ENCODE measurements at places on chromosomes 7 and 10.

DNA sequence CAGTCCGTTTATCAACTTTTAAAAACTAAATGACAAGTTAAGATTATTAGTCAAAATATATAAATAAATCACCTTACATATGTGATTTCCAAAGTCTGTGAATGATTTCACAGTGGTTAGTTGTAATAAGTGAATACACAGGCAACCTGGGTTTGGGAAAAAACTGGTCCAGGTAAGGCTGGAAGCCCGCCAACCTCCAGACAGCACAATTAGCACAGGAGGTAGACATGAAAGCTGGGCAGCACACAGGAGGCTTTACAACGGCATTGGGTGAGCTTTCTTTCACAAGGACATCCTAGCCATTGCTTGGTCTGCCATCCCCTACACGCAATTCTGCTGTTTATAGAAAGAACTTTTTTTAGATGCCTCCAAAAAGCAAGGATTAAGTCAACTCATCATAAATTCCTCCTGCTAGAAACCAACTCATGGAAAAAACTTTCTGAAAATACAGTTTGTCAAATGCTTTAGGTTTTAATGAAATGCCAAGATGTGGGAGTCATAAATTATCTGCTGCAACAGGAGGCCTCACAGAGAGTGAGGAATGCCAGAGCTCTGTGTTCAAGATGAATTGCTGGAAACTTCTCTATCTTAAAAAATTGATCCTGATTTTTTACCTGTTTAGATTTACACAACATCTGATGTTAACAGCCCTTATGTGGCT is 346.8 kb upstream of the NFE2L3 start:
- no peak for DNase-seq

GRCh38 chr7:157528785-157529341 is 192.1 kb downstream of the DNAJB6 start:
- DNase-seq: no peak

DNA sequence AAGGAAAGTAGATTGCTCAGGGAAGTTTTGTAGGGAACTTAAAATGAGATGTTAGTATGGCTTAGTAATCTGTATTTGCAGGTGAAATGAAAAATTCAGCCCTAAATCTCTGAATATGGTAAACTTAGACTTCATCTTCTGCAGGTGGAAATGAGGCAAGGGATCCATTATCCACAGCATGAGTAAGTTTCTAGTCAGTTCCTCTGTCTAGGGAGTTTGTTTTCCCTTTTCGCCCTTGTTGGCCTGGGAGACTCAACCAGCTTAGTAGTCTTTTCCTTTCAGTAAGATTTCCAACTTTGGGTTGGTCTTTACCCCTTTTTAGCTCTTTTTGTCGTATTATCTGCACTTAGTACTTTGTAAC is 65.6 kb downstream of the ZEB1 start:
- no peak for DNase-seq

DNA sequence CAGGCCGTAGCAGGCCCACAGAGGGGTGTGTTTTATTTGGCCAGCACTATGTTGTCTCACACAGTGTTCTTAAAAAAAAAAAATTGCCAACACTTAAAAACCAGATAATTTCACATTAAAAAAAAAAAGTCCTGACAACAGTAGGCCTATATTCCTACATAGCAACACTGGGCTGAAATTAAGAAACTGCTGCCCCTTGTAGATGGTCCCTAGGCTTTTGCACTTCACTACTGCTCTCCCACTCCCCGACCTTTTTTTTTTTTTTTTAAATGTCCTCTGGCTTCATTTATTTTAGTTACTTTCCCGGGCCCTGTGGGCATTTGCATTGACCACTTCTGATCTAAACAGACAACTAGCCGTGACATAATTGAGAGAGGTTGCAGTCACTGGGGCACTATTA is 36.0 kb downstream of the SPAG6 start:
- DNase-seq: no peak

DNA sequence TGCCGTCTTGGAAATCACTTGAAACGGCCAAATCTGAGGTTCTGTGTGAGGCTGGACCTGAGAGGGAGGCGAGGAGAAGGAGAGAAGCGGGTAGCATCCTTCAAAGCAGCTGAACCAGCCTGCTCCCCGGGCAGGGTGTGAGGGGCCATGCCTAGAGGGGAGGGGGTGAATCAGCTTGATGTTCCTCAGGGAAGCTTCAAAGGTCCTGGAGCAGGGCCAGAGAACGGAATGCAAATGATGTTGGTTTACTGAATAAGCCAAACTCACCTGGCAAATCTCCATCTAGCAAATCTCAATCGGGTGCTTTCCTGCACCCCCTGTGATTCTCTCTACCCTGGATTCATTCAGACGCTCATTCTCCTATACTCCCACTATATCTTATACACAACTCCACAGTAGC is 226.9 kb downstream of the WDR11 start:
- DNase-seq: no peak

DNA sequence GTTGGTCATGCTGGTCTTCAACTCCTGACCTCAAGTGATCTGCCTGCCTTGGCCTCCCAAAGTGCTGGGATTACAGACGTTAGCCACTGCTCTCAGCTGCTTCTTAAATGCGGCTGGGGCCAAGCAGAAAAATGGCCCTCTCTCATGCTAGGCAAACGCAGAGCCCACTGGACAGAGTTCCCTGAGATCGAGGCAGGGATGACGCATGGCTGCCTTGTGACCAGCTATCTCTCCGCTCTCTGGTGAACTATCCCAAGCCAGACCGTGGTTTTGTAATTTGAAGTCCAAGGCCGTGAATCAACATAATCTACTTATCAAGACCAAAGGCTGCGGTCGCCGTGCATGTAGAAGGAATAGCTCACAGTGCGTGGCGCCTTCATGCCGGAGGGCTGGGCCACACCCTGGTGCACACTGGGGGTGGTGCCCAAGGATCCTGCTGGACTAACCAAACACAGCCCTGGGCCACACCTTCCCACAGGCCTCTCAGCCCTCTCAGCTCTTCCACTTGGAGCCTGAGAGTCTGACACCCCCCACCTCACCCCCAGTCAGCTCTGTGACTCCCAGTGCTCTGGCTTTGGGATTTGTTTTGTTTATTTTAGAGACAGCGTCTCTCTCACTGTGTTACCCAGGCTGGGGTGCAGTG is 88.1 kb upstream of the CUX1 start:
- no peak for DNase-seq

DNA sequence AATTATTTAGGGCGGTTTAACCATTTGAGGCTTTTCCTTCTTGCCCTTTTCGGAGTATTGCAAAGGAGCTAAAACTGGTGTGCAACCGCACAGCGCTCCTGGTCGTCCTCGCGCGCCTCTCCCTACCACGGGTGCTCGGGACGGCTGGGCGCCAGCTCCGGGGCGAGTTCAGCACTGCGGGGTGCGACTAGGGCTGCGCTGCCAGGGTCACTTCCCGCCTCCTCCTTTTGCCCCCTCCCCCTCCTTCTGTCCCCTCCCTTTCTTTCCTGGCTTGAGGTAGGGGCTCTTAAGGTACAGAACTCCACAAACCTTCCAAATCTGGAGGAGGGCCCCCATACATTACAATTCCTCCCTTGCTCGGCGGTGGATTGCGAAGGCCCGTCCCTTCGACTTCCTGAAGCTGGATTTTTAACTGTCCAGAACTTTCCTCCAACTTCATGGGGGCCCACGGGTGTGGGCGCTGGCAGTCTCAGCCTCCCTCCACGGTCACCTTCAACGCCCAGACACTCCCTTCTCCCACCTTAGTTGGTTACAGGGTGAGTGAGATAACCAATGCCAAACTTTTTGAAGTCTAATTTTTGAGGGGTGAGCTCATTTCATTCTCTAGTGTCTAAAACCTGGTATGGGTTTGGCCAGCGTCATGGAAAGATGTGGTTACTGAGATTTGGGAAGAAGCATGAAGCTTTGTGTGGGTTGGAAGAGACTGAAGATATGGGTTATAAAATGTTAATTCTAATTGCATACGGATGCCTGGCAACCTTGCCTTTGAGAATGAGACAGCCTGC is 3.1 kb downstream of the FZD1 start:
- DNase-seq: no peak

DNA sequence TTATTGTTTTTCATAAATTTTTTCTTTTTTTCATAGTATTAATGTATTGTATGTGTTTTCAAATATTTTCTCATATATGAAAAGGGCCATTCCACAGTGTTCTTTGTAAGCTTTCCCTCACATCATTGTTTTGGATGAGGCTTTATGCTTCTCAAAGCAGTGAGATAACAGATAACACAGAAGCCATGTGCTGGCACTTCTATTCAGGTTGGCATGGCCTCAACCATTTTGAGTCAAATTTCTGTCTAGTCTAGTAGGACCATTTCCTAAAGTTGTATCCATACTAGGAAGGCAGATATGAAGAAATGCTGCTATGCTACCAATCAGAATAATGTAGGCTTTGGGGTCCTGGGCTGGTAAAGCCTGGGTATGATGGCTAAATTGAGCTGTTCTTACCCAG is 135.9 kb upstream of the LAMB4 start:
- DNase-seq: no peak

GRCh38 chr7:22969010-22969431 is 44.9 kb downstream of the HYCC1 start:
- no peak for DNase-seq

GRCh38 chr10:53033396-53033795 is 260.8 kb upstream of the MBL2 start:
- no peak for DNase-seq

- no peak for DNase-seq
Observed at GRCh38 chr7:52100-52499, 140.3 kb upstream of the FAM20C start.

DNA sequence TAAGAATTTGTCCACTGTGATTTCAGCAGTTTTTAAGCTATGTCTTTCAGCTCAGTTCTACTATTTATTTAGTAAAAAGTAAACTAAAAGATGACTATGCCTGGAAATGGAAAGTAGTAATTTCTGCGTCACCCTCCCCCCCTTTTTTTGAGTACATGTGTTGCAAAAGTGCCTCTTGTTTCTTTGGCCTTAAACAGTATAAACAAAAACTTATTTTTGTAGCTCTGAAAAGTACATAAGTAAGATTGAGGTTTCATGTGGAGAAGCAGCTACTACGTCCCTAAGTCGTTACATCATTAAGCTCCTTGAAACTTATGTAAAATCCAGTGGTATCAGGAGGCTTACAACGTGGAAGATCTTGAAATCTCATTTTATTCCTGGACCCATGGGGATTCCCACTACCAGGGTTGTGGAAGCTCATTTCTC is 46.3 kb upstream of the HBP1 start:
- no peak for DNase-seq

DNA sequence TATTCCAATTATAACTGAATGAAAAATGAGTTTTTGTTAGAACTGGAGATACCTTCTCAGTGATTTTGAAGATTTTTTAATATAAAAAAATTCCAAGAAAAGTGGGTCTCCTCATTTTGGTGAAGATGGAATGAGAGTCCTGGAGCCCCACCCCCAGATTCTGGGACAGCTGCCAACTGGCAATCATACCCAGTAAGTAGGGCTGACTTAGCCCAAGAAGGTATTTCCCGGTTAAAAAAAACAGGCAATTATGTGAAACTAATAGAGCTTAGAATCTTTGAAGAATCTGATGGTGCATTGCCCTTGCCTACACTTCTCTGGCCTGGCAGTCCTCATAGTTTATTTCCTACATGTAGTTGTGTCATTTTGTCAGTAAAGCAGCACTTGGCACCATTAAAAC is 52.8 kb upstream of the VWDE start:
- DNase-seq: no peak

- DNase-seq: no peak
Observed at GRCh38 chr10:21065621-21066248, 168.6 kb upstream of the NEBL start.

GRCh38 chr10:74117738-74118137 is 32.9 kb downstream of the AP3M1 start:
- no peak for DNase-seq

GRCh38 chr10:113459626-113460280 is 93.1 kb upstream of the HABP2 start:
- DNase-seq: no peak

DNA sequence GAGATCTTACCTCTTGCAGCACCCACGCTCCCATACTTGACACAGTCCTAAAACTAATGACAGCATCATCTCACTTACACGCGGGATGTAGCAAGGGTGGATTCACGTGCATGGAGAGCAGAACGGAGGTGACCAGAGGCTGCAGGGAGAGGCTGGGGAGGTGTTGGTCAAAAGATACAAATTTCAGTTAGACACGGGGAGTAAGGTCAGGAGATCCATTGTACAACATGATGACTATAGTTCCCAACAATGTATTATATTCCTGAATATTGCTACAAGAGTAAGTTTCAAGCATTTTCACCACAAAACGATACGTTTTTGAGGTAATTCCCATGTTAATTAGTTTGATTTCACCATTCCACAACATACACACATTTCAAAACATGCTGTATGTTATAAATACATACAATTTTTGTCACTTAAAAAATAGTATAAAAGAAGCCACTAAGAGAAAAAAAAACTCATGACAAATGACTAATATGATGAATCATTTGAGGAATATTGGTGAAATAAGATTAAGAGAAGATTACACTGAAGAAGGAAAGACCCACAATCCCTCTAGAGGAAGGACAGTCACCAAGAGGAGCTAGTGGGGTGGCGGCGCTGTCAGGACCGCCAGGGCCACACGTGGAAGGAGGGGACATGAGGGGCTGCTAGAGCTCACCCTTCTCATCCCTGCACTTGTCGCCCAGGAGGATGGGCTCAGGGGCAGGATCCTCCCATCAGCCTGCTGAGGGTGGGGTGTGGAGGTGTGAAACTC is 49.4 kb upstream of the EGFR start:
- no peak for DNase-seq

- DNase-seq: no peak
Observed at GRCh38 chr10:9824631-9825071, 1193.0 kb upstream of the CELF2 start.

DNA sequence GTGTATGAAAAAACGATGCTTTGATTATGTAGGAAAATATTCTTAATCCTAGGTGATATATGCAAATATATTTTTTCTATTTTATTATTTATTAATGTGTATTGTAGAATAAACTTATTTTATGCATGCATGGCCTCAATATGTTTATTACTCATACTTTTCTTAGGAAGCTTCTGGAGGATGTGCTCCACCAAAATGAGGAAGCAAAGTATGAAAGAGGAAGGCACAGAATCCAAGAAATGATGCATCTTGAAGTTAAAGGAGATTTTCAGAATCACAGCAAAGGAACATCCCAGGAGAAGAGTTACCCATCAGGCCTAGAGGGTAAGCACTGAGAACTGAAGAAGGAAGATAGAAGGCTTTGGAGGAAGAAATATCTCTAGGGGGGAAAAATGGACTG is 35.0 kb upstream of the MRPS16 start:
- DNase-seq: no peak

- no peak for DNase-seq
Observed at GRCh38 chr7:80078886-80079285, 55.7 kb upstream of the GNAI1 start.

- DNase-seq: peak; percentile 8
Observed at GRCh38 chr10:131981429-131982184, at the start of gene BNIP3. BNIP3 (minus strand) TSS chr10:131981923; CDS start chr10:131981806, 117 bp downstream.

DNA sequence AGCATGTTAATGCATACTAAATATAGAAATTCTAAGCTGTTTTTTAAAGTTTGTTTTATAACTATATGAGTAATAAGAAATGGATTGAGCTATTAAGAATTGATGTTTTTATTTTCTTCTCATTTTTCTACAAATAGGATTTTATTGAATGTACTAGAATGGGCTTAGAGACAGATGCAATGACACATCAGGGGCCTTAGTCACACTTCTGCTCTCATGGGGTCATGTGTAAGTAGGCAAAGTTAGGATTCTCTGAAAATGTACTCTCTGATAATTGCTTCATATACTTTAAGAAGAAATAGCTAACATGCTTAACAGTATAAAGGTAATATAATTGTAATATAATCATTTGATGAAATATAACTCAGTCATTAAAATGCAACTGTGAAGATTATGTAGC is 154.6 kb downstream of the ZNF438 start:
- no peak for DNase-seq

GRCh38 chr7:6153646-6154541 is 118.5 kb downstream of the CYTH3 start:
- DNase-seq: no peak
